ENCODE measurements at places on chromosomes 3 and 15. TPM values are rescaled to one million over a fixed set of nuclear protein-coding genes. Genes with fewer than 3 reads are reported as not detected.

The TGM5 gene
- total RNA-seq: not detected

The FOXB1 gene
- not detected for total RNA-seq

The CCR5 gene
- total RNA-seq: 11.0 TPM

The FANCI gene
- total RNA-seq: 8.3 TPM

The LDHAL6B gene
- total RNA-seq: not detected

The ZNF445 gene
- 21.4 TPM for total RNA-seq

The IQCF2 gene
- total RNA-seq: not detected
